ENCODE measurements at places on chromosomes 11 and 22.

DNA sequence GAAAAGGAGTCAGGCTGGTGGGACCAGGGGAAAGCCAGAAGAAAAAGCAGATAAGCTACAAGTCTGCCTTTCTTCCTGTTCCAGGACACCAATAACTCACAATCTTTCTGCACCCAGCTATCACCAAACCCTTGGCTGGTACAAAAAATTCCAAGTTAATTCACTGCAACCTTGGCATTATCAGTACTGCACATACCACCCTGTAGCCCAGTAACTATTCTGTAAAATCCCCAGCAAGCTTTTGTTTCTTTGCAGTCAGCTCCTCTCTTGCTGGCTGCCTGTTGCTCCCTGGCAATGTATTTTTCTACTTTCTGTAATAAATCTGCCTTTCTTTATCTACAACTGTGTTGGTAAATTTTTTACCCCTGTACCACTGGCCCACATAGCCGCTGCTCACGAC lies 20.7 kb upstream of the DKK3 start:
- no peak for DNase-seq

- no peak for DNase-seq
Observed at GRCh38 chr11:69151836-69152235, 3.9 kb upstream of the SMIM38 start.

GRCh38 chr11:115421992-115422689 lies 82.1 kb downstream of the CADM1 start:
- DNase-seq = no peak

- DNase-seq = no peak
Observed at GRCh38 chr22:41023299-41023623, 69.1 kb upstream of the EP300 start.

- DNase-seq = no peak
Observed at GRCh38 chr11:111542606-111543275, 2.2 kb downstream of the LAYN start.

DNA sequence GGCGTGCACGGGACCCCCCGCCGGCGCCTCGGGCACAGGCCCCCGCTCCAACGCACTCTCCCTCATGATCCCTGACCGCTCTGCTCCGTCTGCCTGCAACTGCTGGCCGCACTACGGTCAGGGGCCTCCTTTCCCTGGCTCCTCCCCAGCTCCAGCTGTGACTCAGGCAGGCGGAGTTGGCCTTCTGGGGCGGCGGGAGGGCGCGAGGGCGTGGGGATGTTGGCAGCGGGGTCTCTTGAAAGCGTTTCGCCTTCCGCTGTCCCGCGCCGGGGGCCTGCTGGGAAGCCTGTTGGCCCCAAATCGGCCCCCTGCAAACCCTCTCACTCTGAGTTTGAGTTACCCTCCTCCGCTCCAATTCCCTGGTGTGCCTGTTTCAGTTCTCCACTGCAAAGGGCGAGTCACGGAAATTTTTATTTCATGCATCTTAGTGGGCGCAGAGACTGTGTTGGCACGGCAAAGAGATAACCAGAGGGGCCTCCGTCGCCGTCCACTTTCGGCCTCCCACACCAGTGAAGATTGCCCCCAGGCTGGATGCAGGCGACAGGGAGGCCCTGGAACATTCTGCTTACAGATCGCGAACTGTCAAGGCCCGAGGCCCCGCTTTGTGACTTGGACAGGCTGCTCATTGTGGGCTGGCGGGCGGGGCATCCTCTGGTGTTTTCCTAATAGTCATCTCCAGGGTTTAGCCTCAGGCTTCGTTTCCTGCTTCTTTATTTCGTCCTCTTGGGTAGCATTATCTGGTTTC lies at the start of gene CAVIN3:
Gene CAVIN3 (minus strand): TSS at position 91 of the 745 bp plus-strand sequence. CDS start 25 bp downstream, at position 66.
- no peak for DNase-seq

DNA sequence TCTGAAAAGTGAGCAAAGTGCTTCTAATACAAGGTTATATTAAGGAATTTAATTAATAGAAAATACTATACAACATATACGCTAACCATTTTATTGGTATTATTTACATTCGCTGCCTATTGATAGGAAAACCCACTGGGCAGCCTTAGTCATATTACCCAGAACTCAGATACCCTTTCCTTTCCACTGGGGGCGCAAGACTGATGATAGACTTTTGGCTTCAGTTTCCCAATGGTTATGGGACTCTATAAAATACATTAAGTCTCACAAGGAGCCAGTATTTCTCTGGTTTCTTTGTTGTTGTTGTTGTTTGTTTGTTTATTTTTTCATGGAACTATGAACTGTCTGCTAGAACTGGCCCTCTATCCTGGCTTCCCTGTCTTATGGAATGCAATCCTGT lies 471.1 kb upstream of the KIRREL3 start:
- DNase-seq = no peak

DNA sequence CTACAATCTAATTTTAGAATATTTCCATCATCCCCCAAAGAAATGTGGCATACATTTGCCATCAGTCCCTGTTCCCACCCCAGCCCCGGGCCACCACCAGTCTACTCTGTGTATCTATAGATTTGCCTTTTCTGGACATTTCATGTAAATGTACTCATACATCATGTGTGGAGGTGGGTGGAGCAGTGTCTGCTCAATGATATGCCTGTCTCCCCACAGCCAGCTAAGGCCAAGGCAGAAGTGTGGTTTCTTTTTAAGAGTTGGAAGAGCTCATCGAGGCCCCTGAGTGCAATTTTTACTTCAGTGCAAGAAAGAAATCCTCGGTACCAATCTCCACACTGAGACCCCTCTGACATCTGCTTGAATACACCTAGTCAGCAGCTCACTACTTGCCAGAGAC lies 80.5 kb downstream of the TP53I11 start:
- DNase-seq = no peak

- no peak for DNase-seq
Observed at GRCh38 chr11:119501777-119502405, 78.9 kb upstream of the THY1 start.

DNA sequence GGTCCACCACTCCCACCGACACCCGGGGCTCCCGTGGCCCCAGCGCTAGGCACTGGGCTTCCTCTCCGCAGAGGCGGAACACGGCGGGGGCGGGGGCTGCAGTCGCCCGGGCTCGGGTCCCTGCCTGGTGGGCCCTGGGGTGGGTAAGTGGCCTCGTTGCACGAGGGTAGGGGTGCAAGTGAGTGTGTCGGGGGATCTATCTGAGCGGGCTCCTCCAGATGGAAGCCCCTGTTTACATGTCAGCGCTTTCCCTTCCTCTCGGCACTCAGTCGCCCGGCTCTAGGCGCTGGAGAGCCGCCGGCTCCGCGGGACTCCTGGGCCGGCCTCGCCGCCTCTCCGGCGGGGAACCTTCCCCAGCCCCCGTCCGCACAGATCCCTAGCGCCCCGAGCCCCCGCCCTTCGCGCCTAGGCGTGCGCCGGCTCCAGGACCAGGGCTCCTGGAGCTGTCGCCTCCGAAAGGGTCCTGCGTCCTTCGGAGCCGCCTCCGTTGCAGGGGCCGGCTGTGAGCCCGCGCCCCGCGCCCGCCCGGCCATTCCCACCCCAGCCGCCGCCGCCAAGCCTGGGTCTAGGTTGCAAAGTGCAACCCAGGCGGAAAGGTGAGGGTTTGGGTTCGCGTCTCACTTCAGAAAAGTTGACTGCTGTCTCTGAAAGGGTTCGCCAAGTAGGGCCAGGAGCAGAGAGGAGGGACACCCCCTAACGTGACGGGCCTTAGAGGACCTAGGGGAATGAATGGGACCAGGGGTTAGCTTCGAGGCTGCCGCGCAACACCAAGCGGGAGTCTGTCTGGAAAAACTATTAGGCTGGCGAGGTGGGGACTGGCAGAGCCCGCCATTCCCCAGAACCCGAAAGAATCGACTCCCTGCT lies 978 bp downstream of the FLI1 start:
- DNase-seq = no peak

- DNase-seq = no peak
Observed at GRCh38 chr11:23336961-23337360, 476.7 kb upstream of the CCDC179 start.

DNA sequence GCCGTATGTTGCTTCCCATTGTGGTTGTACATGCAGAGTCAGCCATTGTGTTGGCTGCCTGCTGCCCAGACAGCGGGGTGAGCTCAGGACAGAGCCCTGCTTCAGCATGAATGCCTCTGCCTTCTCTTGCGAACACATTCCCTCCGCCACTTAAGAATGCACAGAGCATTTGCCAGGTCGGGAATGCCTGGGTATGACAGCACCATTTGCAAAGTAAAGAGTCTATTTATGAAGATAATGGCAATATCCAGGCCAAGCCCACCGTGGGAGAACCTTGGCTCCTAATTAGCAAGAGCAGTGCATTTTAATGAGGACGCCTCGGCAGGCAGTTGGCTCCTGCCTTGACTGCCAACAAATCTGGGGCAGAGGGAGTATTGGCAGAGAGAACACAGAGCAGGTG lies 62.5 kb upstream of the SORL1 start:
- DNase-seq = no peak

DNA sequence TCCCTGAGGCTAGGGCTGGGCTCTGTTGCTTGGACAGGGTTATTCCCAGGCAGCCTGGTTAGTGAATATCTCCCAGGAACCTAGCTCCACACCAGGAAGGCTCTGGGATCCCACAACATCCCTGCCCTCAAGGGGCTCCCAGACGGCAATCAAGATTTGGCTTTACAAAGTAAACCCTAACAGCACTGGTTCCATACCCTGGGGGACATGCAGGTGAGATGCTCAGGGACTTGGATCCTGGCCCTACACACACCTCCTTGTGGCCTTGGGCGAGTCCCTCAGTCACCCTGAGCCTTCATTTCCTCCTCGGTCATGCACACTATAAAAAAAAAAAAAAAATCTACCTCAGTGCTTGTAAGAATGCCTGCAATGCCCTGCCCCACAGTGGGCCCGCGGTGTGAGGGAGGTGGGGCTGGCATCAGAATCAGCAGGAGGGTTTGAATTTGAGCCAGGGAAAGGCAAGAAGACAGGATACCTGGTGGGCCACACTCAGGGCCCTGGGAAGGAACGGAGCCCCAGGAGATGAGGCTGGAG lies 86.3 kb downstream of the MORC2 start:
- no peak for DNase-seq

DNA sequence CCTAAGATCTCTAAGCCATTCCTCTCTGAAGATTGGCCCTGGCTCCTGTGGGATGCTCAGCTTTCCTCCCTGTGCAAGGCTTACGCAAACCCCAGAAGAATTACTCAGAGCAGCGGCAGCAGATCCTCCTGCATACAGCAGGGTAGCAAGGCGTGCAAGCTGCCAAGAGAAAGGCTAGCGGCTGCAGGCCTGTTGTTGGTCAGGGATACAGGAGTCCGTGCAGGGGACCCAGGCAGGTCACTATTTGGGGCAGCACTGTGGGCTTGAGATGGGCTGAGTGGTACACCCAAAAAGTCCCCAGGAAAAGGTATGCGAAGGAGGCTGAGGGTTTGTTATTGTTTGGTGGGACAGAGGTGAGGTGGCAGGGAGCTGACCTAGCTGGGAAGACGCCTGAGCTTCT lies 1.5 kb downstream of the GLB1L2 start:
- no peak for DNase-seq

DNA sequence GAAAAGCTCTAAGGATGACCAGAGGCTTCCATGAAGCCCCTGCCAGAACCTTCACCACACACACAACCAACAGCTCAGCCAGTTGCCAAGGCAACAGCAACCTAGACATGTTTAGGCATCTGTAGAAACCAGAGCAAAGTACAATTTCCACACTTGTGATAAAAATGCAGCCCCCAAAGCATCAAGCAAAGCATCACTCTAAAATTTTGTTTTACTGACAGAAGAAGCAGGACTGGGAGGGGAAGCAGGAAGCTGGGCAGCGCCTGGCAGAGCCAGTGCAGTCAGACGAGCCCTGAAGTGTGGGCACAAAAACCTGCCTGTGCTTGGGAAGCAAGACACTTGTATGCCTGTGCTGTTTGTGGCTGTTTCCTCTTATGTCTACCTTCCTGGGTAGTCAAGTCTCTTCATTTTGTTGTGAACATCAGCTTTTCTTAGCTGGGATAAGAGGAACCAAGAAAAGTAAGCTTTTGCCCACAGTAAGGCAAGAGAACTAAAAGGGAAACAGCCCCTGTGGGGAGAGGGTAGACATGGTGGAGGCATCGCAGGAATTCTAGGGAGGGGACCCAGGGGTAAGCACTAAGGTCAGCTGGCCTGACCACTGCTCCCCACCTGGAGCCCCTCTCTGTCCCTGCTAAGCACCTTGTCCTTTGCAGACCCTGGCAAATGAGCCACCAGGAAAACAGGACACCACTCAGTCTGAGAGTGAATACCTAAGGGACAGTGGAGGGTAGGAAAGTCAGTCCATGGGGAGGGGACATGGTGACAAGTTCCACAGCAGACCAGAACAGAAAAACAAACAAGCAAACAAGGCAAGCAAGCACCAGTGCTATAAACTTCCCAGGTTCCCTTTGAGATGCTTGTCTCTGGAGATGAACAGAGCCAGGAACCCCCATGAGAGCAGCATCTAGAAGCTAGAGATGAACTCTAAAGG lies 13.4 kb downstream of the PACSIN2 start:
- DNase-seq = no peak

GRCh38 chr11:32304521-32304920 lies 130.8 kb downstream of the WT1 start:
- no peak for DNase-seq

GRCh38 chr11:12687740-12688139 lies 13.5 kb downstream of the TEAD1 start:
- DNase-seq = no peak

- DNase-seq = no peak
Observed at GRCh38 chr11:34395916-34396550, 38.2 kb upstream of the ABTB2 start.

DNA sequence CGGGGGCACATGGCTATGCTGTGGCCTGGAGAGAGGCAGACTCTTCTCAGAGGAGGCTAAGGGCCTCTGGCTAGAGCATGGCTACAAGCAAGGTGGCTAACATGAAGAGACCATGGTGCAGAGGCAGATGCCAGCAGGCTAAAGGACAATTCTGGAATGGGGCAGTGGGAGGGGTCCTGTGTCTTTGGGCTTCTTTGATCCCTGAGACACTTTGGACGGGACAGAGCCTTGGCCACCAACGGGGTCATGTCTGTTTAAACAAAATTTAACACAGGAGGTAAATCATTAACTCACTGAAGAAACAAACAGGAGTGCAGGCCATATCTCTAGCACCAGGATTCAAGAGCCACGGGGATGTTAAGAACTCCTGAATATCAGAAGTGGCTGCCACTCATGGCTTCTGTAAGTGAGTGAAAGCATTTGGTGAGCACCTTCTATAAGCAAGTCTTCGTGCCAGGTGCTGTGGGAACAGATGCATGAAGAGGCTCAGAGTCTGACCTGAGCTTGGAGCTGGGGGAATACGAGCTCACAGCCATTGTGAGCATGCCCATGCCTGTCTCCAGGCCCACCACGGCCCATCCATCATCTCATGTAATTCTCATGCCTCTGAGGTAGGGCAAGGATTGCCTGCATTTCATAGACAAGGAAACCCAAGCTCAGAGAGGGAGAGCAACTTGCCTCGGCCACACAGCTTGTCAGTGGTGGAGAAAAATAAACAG lies 18.3 kb upstream of the ZNRF3 start:
- DNase-seq = no peak

DNA sequence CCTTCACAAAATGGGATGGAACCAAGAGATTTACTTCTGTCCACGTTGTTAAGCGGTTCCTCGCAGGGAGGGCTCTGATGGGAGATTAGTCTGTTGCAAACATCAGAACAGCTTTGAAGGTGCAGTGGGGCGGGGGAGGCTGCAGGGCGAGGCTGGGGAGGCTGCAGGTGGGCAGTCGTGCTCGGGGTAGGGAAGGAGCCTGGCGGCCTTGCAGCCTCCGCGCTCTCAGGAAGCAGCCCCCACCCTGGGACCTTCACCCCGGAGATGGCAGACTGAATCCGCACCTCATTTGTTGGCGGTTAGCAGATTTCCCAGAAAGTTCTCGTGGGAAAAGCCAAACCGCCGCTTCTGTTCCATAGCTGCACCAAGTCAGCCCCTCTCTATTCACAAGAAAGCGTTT lies 237.3 kb downstream of the BRD1 start:
- no peak for DNase-seq

- DNase-seq = no peak
Observed at GRCh38 chr11:14318581-14318981, 40.4 kb downstream of the RRAS2 start.

- no peak for DNase-seq
Observed at GRCh38 chr11:72589802-72590761, 84.1 kb downstream of the PDE2A start.

Data from stimulated activated CD8-positive, alpha-beta memory T cell treated with anti-CD3 and anti-CD28 coated beads, Interleukin-12 subunit alpha, Interleukin-12 subunit beta, amount 100 ng/mL, for 4 hours (primary cell).